ENCODE measurements at places on chromosomes 4 and X.

- peak; percentile 16 for DNase-seq
These were observed 31.1 kb downstream of the CEP44 start for GRCh38 chr4:174314770-174315169.

- DNase-seq = no peak
These were observed 728 bp downstream of the UBA6 start for GRCh38 chr4:67700116-67700737.

GRCh38 chr4:150310159-150310895 lies 232.1 kb downstream of the DCLK2 start:
- no peak for DNase-seq

- no peak for DNase-seq
These were observed 262.6 kb upstream of the RPS6KA3 start for GRCh38 chrX:20529301-20529700.

DNA sequence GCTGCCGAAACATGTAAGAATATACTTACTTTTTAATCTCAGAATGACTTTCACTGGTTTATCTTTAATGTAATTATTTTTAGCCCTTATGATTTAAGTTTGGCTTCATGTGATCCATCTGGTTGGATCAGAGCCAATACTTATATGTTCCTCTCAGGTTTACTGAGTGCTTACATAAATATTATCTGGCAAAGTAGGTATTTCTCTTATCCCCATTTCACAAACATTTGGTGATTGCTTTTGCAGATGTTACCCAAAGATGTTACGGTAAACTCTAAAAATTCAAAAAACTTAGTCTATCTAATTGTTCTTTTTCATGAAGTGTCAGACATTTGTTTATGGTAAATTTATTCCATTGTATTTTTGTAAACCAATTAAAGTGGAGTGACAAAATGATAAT lies 115.0 kb upstream of the TLL1 start:
- DNase-seq = no peak

DNA sequence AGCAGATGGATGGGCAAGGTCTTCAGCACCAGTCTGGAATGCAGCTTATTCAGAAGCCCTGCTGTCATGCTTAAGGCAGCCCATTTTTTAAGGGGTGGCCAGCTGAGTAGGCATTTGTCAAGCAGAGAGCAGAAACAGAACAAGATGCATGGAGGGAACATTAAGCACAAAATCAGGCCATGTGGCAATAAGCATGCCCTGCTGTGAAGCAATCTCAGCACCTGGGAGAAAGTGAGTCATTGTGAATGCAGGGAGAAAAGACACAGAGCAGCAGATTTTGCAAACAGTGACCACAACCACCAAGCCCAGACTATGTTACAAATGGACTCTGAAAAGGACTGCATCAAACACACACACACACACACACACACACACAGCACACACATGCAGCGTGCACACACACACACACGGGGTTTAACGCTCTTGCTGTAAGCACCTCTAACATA lies 94.1 kb upstream of the GALNT7 start:
- peak; percentile 61 for DNase-seq

- DNase-seq = no peak
These were observed 631.2 kb upstream of the ZFP42 start for GRCh38 chr4:187364401-187364800.

GRCh38 chr4:33722254-33722653 lies 2522.1 kb downstream of the ARAP2 start:
- no peak for DNase-seq

- no peak for DNase-seq
These were observed 83.0 kb upstream of the FMR1 start for GRCh38 chrX:147828719-147829118.

DNA sequence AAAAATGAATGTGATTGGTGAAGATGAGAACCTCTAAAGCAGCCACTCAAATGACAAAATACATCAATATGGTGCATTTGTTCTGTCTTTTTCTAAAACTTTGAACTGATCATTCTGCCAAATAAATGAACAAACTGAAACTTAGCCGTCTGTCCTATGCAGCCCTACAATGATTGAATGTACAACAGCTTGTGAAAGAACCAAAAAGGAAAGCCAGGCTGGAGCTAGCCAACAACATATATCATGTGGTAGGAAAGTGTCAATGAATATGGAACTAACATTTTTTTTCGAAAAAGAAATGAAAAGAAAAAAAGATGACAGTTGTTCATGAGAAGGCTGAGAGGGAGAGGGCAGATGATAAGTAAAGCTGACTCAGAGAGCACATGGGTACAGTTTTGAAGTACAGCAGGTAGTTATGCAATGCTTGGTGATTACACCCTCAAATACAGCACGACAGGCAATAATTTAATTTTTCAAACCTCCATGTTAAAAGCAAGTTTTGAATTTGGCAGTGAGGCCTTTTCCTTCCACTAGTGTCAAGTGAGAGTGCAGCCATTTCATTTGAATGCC lies 21.2 kb upstream of the SLC7A11 start:
- DNase-seq = no peak

DNA sequence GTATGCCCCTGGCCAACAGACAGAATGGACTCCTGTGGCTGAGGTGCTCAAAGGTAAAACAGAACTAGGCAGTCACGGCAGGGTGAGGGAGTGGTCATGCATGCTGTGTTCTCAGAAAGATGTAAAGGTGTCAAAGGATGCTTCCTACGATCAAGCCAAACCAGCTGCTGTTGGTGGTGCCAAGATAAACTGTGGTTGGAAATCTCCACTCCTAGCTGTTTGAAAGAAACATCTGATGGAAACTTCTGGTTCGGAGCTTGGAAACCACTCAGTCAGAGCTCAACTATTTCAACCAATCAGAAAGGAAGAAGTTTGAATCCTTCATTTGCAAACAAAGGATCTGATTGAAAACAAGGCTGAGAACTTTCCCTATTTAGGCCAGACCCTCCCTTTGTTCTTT lies 68.5 kb upstream of the DDX60 start:
- no peak for DNase-seq

- no peak for DNase-seq
These were observed 14.4 kb upstream of the DCAF8L1 start for GRCh38 chrX:27995611-27996010.

- peak; percentile 57 for DNase-seq
These were observed at the start of gene SHISA3 for GRCh38 chr4:42396752-42397634. Gene SHISA3, plus strand, starts transcription at chr4:42397488. Its CDS starts 569 bp downstream, at chr4:42398057.

DNA sequence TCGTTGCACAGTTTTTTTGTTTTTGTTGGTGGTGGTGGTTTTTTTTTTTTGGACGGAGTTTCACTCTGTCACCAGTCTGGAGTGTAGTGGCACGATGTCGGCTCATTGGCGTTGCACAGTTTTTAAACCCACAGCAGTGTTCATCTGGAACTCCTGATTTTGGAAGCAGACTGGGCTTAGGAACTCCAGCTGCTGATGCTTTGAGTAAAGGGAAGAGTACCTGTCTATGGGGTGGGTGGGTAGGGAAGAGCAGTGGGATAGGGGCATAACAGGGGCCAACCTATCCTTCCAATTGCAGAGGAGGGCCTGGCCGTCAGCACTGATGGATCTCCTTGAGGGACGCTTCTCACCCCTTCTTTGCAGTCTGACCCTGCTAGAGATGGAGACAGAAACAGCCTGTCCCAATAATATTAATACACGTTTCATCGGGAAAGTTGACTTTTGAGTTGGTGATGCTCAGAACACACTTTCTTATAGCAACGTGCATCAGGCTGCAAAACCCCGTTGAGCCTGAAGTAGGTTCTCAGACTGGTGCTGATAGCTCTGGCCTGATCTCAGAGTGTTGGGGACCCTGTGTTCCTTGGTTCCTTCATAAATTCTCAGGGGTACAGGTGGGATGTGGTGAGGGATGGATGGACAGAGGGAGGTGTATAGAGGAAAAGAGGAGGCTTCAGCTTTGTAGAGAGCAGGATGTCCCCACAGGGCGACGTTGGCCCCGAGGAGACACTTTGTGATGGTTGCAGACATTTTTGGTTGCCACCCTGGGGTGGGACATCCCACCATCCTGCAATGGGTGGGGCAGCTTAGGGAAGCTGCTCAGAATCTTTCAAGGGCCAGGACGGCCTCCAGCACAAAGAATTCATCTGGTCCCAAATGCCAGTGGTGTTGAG lies 2.3 kb downstream of the CD99 start:
- no peak for DNase-seq

- peak; percentile 16 for DNase-seq
These were observed 3.5 kb downstream of the EPGN start for GRCh38 chr4:74311696-74312313.

- DNase-seq = no peak
These were observed 141.6 kb downstream of the PCDH18 start for GRCh38 chr4:137390707-137391106.

- DNase-seq = peak; percentile 21
These were observed 14.1 kb downstream of the RPS6KA3 start for GRCh38 chrX:20252381-20253231.

GRCh38 chr4:52051615-52052474 lies 741 bp downstream of the SPATA18 start:
- peak; percentile 90 for DNase-seq

- DNase-seq = no peak
These were observed 190.9 kb downstream of the SHOX start for GRCh38 chrX:821327-822107.

GRCh38 chrX:9845578-9845952 lies 59.3 kb downstream of the SHROOM2 start:
- no peak for DNase-seq

DNA sequence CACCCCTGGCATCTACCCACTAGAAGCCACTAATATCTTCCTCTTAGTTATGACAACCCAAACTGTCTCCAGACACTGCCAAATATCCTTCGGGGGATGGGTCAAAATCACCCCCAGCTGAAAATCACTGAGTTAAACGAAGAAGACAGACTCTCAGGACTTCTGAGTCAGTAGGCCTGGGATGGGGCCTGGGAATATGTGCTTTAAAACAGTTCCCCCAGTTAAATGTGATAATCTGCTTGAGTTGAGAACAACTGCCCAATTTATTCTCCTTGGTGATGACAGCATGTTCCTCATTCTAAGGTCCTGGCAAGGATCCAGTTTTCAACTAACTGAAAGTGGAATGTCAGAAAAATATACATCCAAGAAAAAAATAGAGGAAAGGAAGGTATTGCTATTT lies 52.4 kb downstream of the CBLL2 start:
- DNase-seq = no peak

GRCh38 chr4:105108971-105109370 lies 37.7 kb upstream of the TET2 start:
- no peak for DNase-seq

- peak; percentile 58 for DNase-seq
These were observed at the start of gene PNMA3 for GRCh38 chrX:153055871-153056749. Gene PNMA3, plus strand, starts transcription at chrX:153056470. Its CDS starts 586 bp downstream, at chrX:153057056.

GRCh38 chr4:2489081-2489805 lies 20.3 kb downstream of the RNF4 start:
- no peak for DNase-seq

- DNase-seq = no peak
These were observed 6.2 kb downstream of the ARFIP1 start for GRCh38 chr4:152785639-152786615.

- no peak for DNase-seq
These were observed 6.4 kb downstream of the C4orf54 start for GRCh38 chr4:99651016-99651769.

DNA sequence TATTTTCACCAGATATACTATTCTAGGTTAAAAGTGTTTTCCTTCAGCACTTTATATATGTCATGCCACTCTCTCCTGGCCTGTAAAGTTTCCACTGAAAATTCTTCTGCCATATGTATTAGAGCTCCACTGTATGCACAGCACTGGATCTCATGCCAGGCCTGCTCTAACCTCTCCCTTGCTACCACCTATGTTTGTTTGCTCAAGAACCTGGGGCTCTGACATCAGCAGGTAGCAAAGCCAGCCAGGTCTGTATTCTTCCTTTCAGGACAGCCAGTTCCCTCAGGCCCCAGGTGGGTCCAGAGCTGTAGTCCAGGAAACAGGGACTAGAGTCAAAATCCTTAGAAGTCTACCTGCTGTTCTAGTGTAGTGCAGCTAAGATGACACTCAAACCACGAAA lies 19.1 kb upstream of the MUC7 start:
- no peak for DNase-seq

DNA sequence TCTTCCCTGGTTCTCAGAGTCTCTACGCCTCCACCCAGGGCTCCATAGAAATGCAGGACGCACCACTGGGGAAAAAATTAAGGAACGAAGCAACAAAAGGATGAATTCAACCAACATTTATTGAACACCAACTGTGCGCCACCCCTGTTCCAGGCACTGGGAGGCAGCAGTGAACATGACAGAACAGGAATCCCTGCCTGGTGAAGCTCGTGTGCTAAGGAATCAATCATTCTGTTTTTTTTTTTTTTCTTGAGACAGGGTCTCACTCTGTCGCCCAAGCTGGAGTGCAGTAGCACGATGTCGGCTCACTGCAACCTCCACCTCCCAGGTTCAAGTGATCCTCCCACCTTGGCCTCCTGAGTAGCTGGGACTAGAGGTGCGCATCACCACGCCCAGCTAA lies 1.9 kb upstream of the FTSJ1 start:
- no peak for DNase-seq

- DNase-seq = no peak
These were observed 1197.9 kb downstream of the TECRL start for GRCh38 chr4:63211375-63211774.

DNA sequence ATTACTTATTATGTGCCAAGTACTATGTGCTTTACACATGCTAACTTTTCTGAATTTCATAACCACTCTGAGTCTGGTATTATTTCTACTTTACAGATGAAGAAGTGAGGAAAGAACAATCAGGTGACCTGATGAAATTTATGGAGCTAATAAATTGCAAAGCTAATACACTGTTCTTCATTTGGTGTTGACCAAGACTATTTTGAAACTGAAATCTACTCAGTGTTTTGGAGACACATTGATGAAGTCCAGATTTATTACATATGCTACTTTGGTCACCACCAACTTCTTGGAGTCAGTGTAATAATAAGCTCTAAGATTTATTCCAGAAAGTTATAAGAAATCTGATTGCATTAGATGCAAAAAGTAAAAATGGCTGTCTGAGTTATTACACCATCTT lies 637.9 kb downstream of the FAT4 start:
- no peak for DNase-seq

GRCh38 chr4:7466904-7467303 lies 32.2 kb upstream of the PSAPL1 start:
- no peak for DNase-seq

GRCh38 chr4:76867880-76868655 lies 29.9 kb downstream of the SOWAHB start:
- DNase-seq = no peak

DNA sequence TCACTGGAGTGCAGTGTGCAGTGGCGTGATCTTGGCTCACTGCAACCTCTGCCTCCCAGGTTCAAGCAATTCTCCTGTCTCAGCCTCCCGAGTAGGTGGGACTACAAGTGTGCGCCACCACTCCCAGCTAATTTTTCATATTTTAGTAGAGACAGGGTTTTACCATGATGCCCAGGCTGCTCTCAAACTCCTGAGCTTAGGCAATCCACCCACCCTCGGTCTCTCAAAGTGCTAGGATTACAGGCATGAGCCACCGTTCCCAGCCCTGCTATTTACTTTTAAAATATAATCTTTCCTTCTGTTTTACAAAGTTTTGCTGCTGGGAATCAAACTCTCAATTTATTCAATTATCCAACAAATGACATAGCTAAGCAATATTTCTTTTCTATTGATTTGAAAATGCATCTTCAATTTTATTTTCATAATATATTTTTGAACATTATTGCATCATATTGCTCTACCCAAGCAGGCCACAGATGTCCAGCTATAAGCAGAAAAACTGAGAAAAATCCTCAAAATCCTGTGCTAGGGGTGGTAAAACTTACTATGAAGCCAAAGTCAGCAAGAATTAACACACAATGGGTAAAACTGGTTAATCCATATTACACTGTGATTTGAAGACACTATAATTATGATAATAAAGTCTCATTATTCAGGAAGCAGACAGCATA lies 5.2 kb downstream of the TIFA start:
- DNase-seq = no peak

GRCh38 chrX:71627588-71628404 lies 9.5 kb upstream of the CXCR3 start:
- DNase-seq = no peak

- DNase-seq = no peak
These were observed 28.1 kb downstream of the FAM9A start for GRCh38 chrX:8773117-8773516.
